ENCODE measurements at places on chromosomes 4 and X.

DNA sequence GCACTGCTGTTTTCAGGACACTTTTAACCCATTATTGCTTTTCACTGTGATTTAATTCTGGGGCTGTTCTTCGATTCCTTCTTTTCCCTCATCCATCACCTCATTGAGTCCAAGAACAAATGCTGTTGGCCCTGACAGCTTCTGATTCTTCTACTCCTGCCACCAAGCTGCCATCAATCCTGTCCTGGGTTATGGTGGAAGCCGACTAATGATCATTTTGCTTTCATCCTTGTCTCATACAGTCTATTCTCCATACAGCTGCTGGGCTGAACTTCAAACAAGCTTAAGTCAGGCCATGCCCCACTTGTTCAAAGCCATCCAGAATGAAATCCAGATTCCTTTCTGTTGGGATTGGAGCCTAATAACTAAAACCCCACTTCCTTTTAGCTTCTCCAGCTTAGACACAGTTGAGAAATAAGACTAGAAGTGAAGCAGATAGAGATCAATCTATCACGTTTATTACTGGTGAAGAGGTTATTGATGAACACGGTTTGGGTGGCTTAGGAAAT, 161.9 kb downstream of the STK32B start:
- no peak for DNase-seq

GRCh38 chr4:23733476-23733875, 156.4 kb downstream of the PPARGC1A start:
- DNase-seq, result no peak

DNA sequence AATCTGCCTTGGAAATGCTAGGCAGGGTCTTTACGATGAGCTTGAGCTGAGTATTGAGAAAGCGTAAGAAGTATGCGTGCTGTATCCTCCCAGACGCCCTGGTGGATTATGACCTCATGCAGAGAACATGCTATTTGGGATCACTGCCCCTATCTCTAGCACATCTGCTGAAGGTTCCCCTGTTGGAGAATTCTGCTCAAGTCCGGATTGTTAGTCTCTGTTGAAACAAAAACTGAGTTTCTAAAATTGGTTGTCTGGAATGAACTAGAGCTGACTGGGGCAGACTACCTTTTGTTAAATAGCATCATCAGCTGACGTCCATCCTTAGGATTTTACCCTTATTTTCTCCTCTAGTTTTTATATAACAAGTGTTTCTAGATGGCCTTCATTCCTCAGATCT, 7.5 kb downstream of the FHDC1 start:
- DNase-seq, result no peak

DNA sequence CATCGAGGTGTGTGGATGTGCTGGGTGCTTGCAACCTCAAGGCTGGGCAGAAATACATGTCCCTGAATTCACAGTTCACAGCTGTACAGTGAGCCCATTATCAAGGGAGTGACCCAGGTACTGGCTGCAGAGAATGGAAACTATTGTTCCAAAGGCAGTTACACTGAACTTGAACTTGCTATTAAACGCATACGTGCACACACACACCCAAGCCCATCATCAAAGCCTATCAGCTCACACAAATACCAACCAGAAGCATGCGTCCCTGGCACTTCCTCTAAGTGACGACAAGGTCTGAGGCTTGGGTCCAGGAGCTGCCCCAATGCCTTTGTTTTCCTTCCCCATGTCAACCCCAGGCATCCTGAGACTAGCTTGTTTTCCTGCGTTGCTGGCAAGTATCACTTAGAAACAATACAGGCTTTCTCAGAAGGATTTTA, 88.6 kb downstream of the IRF2 start:
- no peak for DNase-seq

GRCh38 chrX:72100824-72101351, 30.8 kb downstream of the RTL5 start:
- DNase-seq, result peak; percentile 78

DNA sequence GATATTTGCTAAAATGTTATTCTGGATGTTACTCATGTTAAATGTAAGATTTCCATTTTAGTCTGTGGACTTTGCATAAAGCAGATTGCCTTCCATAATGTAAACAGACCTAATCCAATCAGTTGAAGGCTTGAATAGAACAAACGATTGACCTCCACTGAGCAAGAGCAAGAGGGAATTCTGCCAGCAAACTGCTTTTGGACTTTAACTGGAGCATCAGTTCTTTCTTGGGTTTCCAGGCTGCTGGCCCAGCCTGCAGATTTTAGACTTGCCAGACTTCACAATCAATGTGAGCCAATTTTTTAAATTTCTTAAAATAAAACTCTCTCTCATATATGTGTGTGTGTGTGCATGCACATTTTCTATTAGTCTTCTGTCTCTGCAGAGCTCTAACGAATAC, 1248.8 kb downstream of the ADGRL3 start:
- DNase-seq, result no peak
